ENCODE measurements at places on chromosomes 13 and 19.

DNA sequence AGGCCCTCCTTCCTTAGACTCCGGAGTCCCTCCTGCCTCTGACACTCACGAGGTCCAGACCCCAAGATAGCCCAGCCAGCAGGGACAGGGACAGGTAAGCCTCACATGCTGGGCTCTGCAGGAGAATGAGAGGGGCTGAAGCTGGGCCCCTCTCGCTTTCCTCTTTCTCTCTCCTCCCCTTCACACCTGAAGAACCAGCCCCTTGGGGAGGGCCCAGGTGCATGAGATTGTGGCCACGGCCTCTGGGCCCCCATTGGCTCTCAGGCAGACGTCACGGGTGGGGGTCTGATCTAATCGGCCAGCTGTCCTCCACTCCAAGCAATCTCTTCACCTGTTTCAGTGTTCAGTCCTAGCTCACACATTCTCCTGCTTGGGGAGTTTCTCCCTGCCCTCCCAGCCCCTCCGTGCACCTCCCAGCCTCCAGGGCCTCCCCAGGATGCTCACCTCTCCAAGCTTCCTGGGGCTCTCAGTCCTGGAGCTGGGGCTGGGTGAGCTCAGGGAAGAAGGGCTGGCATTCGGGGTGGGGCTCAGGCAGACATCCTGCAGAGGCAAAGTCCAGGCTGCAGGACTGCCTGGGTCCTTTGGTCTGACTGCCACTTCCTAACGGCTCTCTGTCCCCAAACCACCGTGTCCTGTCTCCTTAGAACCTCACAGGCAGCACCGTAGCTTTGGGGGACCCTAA lies 2.8 kb downstream of the TMEM150B start:
- DNase-seq: no peak

- no peak for DNase-seq
Observed at GRCh38 chr19:43681821-43682220, 11.9 kb upstream of the PLAUR start.

- DNase-seq: no peak
Observed at GRCh38 chr13:44236801-44237207, 136.8 kb upstream of the SERP2 start.

DNA sequence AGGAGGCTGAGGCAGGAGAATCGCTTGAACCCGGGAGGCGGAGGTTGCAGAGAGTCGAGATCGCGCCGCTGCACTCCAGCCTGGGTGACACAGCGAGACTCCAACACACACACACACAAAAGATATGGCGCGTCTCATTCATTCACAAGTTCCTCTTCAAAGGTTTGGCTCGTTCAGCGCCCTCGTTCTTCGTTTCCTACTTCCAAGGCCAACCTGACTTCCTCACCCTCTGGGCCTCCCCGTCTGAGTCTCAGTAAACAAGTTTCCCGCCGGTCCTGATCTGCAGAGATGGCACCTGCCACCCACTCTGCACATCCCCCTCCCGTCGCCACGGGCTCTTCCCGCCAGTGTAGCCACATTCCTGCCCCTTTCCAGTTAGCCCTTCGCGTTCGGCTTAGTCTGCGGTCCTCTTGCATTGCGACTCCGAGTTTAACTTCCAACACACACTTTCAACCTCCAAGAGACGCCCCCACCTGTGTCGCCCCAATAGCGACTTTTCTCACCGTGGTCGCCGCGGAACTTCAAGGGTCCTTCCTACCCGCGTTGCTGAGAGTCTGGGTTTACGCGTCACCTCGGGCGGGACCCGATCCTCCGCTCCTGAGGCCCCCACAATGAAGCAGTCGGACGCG lies 1.3 kb upstream of the BSG start:
- DNase-seq: peak; percentile 18

Data from fibroblast of mammary gland (primary cell).